ENCODE measurements at places on chromosomes 16 and 17. TPM values are rescaled to one million over a fixed set of nuclear protein-coding genes. Genes with fewer than 3 reads are reported as not detected.

DNA sequence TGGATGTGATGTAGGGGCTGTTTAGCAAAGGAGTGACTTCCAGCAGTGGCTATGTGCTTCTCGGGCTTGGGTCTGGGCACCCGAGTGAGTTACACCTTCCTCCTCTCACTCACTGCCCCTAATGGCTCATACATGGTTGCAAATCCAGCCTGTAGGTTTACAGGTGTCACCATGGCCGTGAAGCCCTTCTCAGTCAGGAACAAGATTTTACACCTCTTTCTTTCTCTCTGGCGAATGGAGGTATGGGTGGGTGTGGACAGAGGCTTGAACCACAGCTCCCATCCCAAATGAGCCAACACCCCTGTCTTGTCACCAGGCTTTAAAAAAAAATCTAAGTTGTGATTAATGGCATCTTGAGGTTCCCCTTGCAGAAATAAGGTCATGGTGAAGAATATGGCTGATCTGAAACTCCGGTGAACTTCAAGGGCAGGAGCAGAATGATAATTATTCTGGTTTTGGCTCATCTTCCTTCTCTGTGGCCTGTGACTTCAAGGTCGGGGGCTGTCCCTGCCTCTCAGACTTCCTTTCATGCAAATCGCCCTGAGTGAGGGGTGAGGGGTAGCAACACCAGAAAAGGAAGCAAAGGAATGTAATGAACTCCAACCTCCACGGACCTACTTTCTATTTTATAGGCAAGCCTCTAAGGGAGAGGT lies 331.2 kb downstream of the MAF start:
- DNase-seq = no peak

GRCh38 chr17:61813211-61813610 lies 50.1 kb downstream of the BRIP1 start:
- no peak for DNase-seq

ARHGDIG gene
- not detected for total RNA-seq

UTS2R gene
- total RNA-seq = not detected

CDH11 gene
- total RNA-seq = 265 TPM

RTN4RL1 gene
- 0.43 TPM for total RNA-seq

CACNA1G gene
- under 0.01 TPM for total RNA-seq

Data from fibroblast of villous mesenchyme (primary cell).